ENCODE measurements at places on chromosomes 16 and 17. TPM values are rescaled to one million over a fixed set of nuclear protein-coding genes. Genes with fewer than 3 reads are reported as not detected.

The CEP20 gene
- total RNA-seq: 122 TPM

- peak; percentile 20 for DNase-seq
Observed at GRCh38 chr17:39926588-39927100, 757 bp downstream of the ORMDL3 start.

DNA sequence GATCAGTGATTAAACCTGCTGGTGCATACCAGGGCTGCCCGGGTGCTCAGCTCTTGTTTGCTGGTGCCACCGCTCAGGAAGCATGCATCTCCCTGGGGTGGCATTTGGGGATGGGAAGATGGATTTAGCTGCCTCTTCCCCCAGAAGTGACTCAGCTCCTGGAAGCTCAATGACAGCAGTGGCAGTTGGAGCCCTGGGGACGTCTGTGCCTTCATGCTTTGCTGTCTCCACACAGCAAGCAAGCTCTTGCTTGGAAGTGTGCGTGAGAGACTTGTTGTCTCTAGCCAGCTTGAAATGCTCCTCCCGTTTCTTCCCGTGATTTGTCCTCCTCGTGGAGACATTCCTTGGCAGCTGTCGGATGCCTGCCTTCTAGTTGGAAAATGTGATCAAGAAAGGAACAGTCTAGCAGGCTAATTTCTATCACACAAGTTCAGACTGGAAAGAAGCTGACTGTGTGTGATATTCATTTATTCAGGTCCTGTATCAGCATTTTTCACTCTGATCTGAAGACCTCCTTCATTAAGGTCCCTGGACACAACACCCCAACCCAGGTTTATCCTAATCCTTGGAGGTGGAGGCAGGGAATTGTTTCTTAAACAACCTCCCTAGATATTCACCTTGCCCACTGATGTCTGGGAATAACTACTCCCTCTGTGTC lies 73.0 kb downstream of the BMERB1 start:
- peak; percentile 49 for DNase-seq

GRCh38 chr17:76554131-76554530 lies 14.3 kb downstream of the PRCD start:
- no peak for DNase-seq
